Stimulated activated CD4-positive, alpha-beta T cell treated with anti-CD3 and anti-CD28 coated beads, TNF-alpha, amount 100 ng/mL, for 24 hours (primary cell): ENCODE measurements at places on chromosomes 16 and 17.

DNA sequence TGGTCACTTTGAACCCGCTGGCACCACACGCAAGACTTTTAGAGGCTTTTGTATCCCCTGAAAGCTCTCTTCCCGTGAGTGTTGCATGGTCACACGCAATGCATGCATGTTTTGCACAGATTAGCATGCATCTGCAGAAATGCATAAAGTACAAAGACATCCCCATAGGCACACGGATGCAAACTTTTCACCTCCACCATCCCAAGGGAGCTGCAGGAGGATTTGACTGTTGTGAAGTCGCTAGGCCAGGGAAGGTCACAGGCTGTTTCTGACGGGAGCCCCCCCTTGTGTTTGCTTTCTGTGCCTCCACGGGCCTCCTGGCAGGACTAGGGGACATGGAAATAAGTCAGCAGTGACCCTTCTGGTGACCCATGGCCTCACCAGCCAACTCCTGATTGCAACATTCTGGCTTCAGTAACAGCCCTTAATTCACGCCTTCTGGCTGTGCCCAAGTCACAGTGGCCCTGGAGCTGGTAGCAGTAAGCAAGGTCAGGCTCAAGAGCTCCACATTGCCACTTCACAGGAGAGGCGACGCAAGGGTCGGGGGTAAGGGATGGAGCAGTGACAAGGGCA lies 45.1 kb downstream of the SOX9 start:
- DNase-seq: no peak

GRCh38 chr17:47274319-47275069 lies 20.9 kb downstream of the ITGB3 start:
- no peak for DNase-seq

DNA sequence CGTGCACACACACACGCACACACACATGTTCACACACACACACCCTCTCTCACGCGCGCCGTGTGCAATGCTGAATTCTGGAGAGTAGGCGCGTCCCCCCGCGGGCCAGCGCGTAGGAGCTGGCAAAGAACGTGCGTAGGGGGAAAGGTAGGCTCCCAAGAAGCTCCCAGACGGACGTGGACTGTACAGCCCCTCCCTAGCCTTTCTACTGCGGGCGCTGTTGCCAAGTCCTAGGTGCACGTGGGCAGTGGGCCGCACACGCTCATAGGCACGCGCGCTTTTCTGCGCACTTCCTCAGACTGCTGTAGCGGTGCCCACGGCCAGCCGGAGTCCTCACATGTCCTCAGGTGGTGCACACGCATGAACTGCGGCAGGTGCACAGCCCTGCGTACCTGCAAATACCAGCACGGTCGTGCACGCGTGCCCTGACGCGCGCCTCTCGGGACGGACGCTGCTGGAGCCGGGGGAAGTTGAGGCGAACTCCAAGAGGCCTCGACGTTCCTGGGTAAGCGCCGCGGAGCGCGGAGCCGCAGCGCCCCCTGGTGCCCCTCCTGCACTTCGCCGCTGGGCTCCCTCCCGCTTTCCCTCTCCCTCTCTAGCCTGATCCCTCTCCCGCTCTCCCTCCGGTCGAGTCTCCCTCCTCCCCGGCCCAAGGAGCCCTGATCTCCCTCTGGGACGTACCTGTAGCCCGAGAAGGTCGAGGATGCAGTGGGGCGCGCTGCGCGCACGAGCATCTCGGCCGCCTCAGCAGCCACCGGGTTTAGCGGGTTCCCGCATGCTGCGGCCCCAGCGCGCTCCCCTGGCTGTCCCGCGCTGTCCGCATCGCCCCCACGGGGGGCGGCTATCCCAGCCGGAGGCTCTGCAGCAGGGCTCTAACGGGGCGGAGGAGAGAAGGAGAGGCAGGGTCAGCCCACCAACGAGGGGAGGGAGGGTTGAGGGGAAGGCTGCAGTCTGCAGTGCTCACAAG lies 749 bp downstream of the GRIN2A start:
- no peak for DNase-seq

GRCh38 chr16:2775765-2776499 lies 1.1 kb downstream of the ELOB start:
- no peak for DNase-seq

DNA sequence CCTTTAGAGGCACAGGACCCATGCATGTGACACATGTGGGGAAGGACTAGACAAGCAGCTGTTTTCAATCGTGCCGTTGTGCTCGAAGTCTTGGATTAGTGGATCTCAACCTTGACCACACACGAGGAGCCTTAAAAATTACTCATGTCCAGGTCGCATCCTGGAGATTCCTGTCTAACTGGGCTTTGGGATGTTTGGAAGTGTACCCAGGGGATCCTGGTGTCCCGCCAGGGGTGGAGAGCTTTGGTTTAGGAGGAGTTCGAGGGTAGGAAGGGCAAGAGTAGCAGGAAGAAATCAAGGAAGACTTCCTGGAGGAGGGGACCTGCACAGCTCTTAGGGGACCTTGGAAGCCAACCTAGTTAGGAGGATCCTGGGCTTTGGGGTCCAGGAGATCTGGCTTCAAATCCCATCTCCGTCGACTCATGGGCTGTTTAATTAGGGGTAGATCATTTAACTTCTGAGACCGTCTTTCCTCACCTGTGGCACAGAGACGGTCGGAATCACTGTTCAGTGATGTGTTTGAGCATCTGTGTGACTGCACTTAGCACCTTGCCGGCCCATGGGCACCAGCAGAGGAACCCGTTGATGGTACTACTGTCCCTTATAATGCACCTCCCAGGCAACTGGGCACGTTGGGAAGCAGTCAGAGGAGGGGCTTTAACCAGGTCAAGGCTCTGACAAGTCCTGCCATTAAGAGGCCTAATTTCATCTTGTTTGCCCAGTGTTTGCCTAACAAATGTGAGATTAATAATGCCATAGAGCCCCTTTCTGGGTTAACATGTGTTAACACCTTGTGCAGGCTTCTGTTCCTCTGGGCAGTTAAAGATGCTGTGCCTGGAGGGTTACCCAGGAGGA lies 102.0 kb upstream of the PLCG2 start:
- no peak for DNase-seq

GRCh38 chr16:26772503-26772902 lies 294.2 kb upstream of the C16orf82 start:
- no peak for DNase-seq

GRCh38 chr16:65731833-65732232 lies 610.0 kb upstream of the CDH11 start:
- DNase-seq: no peak

DNA sequence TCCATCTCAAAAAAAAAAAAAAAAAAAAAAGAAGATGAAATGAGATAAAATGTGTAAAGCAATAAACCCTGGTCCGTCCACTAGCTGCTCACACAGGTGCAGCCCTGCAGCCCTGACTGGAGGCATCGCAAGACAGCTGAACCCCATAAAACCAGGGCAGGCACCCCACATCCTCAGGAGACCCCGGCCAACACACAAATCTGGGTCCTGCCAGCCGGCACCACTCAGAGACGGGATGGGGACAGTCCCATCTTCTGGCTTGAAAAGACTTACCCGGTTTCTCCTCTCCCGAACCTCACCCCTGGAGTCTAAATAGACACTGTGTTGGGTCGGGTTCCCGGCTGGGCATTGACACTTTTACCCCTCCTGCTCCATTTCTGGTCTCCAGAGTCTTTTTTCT lies 52.7 kb upstream of the TNRC6C start:
- no peak for DNase-seq

DNA sequence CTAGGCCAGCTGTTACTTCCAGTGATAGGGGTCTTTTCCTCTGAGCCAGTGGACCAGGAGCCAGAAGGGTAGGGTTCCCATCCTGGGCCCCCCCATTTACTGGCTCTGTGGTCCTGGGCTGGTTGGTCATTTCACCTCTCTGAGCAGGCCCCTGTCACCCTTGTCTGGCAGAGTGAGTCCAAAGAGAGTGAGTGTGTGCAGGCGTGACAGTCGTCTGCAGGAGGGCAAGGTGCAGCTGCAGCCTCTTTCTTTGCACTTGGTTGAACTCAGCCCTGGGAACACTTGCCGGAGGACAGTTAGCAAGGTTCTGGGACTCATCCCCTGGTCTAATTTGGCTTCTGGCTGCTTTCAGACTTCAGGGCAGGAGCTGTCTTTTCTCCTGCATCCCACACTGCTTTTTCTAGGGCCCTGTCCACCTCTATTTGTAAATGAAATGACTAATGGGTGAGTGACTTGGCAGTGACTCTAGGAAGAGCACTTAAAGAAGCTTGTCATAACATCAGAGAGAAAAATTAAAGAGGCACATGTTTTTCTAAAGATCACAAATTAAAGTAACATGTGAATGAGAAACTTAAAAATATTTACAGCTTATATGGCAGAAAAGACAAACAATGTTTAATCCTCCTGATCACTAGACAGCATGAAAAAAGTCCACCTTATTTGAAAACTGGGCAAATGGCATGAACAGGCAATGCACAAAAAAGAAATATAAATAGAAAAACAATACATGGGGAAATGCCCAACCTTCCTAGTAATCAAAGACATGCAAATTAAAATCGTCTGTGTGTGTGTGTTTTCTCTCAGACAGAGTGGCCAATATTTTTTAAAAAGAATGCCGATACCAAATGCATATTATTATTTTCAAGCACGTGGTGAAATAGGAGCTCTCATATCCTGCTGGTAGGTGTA lies 137.5 kb downstream of the NTN1 start:
- DNase-seq: no peak

DNA sequence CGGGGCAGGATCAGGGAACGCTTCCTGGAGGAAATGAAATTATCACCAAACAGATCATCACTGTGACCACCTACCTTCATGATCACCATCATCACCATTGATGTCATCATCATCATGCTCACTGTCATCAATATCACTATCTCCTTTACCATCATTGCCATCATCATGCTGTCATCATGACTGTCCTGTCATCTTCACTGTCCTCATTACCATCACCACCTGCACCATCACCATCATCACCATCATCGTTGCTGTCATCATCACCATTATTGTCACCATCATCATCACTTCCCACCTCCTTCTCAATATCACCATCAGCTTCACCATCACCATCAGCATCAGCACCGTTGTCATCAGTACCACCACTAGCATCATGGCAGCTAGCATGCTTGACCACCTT lies 65.3 kb downstream of the NTN1 start:
- DNase-seq: no peak

GRCh38 chr17:71535321-71535720 lies 585.5 kb upstream of the SOX9 start:
- no peak for DNase-seq

DNA sequence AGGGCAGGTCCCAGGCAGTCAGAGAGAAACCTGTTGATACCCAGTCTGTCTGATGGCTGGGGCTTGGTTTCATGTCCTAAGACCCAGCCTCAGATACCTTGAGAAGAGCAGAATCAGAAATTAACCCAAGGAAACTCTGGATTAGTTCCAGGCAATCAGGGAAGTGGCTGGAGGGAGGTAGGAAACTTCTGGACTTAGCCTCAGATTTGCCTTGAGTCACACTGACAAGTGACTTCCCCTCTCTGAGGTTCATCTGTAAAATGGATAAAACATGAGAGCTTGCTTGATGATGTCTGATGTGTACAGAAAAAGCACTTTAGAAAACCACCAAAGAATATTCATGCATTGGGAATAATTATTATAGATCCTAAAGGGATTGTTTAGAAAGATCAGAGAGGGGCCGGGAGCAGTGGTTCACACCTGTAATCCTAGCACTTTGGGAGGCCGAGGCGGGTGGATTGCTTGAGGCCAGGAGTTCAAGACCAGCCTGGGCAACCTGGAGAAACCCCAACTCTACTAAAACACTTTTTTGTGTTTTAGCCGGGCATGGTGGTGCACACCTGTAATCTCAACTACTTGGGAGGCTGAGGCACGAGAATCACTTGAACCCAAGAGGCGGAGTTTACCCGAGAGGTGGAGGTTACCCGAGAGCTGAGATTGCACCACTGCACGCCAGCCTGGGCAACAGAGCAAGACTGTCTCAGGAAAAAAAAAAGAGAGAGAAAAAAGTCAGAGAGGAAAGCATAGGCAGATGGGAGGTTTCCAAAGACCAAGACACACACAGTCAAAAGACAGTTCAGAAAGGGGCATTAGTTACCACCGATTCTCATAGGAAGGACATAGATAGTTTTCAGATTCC lies 3.8 kb downstream of the CIITA start:
- DNase-seq: no peak

GRCh38 chr17:1119924-1120323 lies 59.9 kb downstream of the ABR start:
- DNase-seq: no peak

GRCh38 chr17:73224237-73224636 lies 31.4 kb downstream of the COG1 start:
- DNase-seq: no peak

- no peak for DNase-seq
Observed at GRCh38 chr17:77107506-77108433, 33.0 kb upstream of the SEC14L1 start.

DNA sequence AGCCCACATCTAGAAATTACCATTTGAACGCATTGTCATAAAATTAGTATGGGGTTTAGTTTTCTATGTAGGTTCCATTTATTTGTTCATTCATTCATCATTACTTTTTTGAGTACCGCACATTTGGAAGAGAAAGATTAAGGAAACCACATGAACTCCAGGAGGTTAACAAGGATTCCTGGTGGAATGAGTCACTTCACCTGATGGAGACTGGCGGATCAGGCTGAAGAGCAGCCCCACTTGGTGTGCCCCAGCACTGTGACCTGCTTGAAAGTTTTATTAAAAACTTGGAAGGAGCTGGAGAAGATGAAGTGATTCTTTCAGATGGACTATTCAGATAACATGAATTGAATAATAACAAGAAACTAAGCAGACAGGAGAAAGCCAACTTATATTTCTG lies 293.6 kb upstream of the CDH11 start:
- no peak for DNase-seq

- DNase-seq: no peak
Observed at GRCh38 chr17:29180788-29181160, 576 bp upstream of the MYO18A start.

DNA sequence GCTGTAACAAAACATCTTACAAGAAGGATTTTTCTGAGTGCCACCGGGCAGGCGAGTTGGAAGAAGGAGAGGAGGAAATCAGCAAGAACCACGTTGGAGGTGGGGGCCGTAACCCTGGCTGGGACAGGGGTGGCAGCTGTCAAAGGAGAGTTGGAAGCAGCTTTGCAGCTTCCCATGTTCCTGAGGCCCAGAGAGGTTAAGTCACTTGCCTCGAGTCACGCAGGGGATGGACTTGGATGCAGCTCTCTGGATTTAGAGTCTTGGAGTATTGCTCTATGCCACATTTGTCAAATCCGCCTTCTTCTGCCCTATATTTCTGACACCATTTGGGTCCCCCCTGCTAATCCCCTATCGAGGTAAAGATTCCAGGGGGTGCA lies 83.0 kb upstream of the CIBAR2 start:
- no peak for DNase-seq

GRCh38 chr17:7634384-7634783 lies 4.4 kb downstream of the SHBG start:
- DNase-seq: peak; percentile 12

GRCh38 chr17:31112001-31112661 lies 17.4 kb downstream of the NF1 start:
- no peak for DNase-seq

DNA sequence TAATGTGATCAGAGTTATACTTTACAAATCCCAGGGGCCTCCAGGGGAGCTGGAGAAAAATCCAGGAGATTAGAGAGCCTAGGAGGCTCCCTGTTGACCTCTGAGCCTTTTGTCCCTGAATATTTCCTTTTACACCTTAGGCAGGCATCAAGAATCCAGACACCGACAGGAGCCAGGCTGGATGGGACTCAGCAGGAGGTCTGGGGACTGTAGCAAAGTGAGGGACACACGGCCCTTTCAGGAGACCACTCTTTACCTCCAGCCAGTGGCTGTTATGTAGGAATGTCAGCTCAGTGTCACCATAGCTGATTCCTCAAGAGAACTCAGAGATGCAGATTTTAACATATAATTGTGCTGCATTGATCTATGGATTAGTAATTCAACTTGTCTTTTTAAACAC lies 198.4 kb downstream of the SHISA9 start:
- no peak for DNase-seq
